ENCODE measurements at places on chromosomes 13 and 19. TPM values are rescaled to one million over a fixed set of nuclear protein-coding genes. Genes with fewer than 3 reads are reported as not detected.

Gene FCER2
- 0.65 TPM for total RNA-seq

Gene PSG7
- total RNA-seq: not detected

Gene TMPRSS9
- total RNA-seq: not detected

- H3K27me3 ChIP-seq: no peaks in the 10 kb centered on the region
- H3K4me3 ChIP-seq: no peak overlapping the region
- ATAC-seq: no peak
- H3K4me1 ChIP-seq: no peaks in the 10 kb centered on the region
These were observed 1017.6 kb downstream of the PCDH9 start for GRCh38 chr13:66212511-66212910.

- H3K4me1 ChIP-seq: peaks cover 12% of the 10 kb centered on the region
- no peak overlapping the region for H3K4me3 ChIP-seq
- no peak overlapping the region for H3K27ac ChIP-seq
- H3K36me3 ChIP-seq: no peaks in the 10 kb centered on the region
- ATAC-seq: no peak
These were observed 71.9 kb upstream of the ZNF724 start for GRCh38 chr19:23321953-23322549.

- H3K27me3 ChIP-seq: peaks cover 20% of the 10 kb centered on the region
- no peak overlapping the region for H3K27ac ChIP-seq
- no peak for ATAC-seq
- no peaks in the 10 kb centered on the region for H3K36me3 ChIP-seq
These were observed 113.0 kb upstream of the ARGLU1 start for GRCh38 chr13:106680796-106681472.

DNA sequence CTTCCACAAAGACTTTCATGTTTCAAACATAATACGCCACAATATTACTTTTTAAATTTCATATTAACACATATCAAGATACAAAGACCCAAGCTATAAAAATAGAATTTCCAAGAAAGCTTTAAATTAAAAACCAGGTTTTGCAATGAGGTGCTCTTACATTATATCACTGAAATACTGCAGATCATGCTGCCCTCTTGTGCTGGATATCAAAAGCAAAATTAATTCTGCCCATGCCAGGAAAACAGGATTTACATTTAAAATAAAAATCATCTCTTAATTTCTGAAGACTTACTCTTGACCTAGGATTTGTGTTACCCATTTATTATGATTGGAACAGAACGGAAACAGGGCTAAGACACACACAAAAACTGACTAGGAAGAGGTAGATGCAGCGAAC is 145.0 kb downstream of the ABCC4 start:
- H3K36me3 ChIP-seq: peaks cover 34% of the 10 kb centered on the region
- no peak for ATAC-seq
- H3K4me3 ChIP-seq: no peak overlapping the region
- no peaks in the 10 kb centered on the region for H3K27me3 ChIP-seq
- H3K27ac ChIP-seq: no peak overlapping the region
- H3K4me1 ChIP-seq: peaks cover 9% of the 10 kb centered on the region

DNA sequence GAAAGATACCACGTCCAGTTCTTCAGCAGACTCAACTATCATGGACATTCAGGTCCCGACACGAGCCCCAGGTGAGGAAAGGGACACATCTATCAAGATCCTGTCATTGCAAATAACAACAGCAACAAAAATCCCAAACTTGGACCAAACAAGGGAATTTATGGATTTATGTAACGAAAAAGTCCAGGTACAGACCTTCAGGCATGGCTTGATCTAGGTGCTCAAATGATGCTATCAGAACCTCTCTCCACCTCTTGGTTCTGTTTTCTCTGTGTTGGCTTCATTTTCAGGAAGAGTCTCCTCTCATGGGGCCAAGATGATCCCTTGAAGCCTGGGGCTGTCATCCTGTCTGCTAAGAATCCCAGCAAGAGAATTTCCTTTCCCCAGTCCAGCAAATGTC is 2.9 kb downstream of the FXYD5 start:
- H3K4me1 ChIP-seq: peaks cover 26% of the 10 kb centered on the region
- H3K4me3 ChIP-seq: peak overlapping the region; percentile 97
- no peaks in the 10 kb centered on the region for H3K27me3 ChIP-seq
- peaks cover 80% of the 10 kb centered on the region for H3K36me3 ChIP-seq
- no peak for ATAC-seq

DNA sequence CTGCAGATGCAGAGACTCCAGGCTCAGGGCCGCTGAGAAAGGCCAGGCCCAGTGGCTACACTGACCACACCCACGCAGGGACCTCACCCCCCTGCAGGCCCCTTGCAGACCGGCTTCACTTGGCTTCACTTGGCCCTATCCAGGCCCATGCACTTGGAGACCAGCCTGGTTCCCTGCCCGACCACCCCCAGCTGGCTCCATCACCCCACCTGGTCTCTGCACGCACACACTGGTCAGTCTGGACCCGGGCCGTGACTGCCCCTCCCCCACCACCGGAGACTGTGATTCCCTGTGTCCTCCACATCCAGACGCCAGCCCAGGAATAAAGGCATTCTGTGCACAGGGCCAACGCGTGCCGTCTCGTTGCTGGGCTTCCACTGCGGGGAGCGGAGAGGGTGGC is 4.9 kb upstream of the EBI3 start:
- no peak overlapping the region for H3K4me3 ChIP-seq
- H3K36me3 ChIP-seq: no peaks in the 10 kb centered on the region
- no peak overlapping the region for H3K27ac ChIP-seq
- H3K27me3 ChIP-seq: peaks cover 4% of the 10 kb centered on the region

All from activated T-helper 17 cell treated with anti-CD3 and anti-CD28 coated beads, Interleukin-2, amount 50 U/mL, for 72 hours (primary cell).